Stimulated activated CD4-positive, alpha-beta T cell treated with anti-CD3 and anti-CD28 coated beads, Interleukin-2, amount 100 ng/mL, for 48 hours (primary cell): ENCODE measurements at places on chromosomes 3 and 15.

GRCh38 chr3:58899159-58899952, 150.5 kb downstream of the CFAP20DC start:
- DNase-seq, result peak; percentile 1

- DNase-seq, result no peak
Measured at GRCh38 chr15:44738340-44738984, 2.1 kb downstream of the TRIM69 start.

GRCh38 chr15:62821384-62822131, 221.0 kb upstream of the TPM1 start:
- no peak for DNase-seq

GRCh38 chr3:5384557-5385236, 197.2 kb downstream of the EDEM1 start:
- no peak for DNase-seq
